Stimulated activated CD4-positive, alpha-beta T cell treated with anti-CD3 and anti-CD28 coated beads, Interleukin-4, amount 100 ng/mL, for 1 hour (primary cell): ENCODE measurements at places on chromosomes 5 and 9.

DNA sequence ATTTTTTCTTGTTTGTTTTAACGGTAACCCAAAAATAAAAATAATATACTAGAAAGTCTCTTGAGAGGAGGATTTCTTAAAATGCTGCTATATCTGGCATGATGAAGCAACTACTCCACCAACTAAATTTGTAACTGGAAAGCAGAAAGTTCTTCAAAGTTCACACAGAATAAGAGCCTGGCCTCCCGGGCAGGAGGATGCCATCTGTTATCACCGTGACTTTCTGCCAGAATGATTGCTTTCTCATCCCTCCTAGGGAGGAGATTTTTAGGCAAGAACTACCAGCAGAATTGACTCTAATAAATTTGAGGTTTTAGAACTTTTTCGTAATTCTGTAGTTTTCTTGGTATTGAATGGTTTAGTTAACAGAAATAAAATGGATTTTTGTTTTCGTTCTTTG is 464.6 kb upstream of the ACTBL2 start:
- no peak for DNase-seq

- no peak for DNase-seq
Observed at GRCh38 chr5:28483327-28484025, 1445.1 kb upstream of the CDH9 start.

DNA sequence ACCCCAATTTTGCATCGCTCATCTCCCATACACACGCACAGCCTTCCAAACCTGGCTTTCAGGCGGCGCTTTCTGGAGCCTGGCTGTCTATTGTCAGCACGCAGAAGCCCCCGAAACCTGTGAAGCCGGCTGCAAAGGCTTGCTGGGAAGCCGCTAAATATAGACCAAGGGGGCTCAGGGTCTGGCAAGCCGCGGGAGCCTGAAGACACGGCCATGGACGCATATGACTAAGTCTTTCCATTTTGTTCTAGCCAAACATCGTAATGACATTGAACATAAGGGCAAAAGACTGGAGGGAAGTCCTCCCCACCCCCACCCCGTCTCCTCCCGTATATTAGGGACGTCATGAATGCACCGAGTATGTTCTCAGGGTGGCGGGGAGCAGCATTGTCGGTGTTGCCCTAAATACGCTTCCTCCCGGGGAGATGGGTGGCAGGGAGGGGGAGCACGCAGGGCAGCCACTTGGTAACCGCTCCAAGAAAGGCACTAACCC is 1.1 kb downstream of the CTNND2 start:
- no peak for DNase-seq

DNA sequence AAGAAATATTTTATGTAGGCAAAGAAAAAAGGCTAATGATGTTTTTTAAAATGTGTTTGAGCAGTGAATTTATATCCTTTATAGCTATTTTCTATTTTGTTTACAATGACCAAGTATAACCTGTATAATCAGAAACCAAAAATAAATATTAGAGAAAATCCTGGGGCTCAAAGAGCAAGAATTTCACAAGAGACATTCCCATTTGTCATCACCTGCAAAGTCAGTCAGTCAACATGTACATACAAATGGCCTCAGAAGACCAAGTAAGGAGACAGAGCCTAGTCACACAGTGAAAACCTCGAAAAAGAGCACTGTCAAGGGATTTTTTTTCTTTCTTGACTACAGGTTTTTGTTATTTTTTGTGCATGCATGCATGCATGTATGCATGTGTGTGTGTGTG is 231.4 kb downstream of the GLIS3 start:
- no peak for DNase-seq
